ENCODE measurements at places on chromosomes 1 and 21.

DNA sequence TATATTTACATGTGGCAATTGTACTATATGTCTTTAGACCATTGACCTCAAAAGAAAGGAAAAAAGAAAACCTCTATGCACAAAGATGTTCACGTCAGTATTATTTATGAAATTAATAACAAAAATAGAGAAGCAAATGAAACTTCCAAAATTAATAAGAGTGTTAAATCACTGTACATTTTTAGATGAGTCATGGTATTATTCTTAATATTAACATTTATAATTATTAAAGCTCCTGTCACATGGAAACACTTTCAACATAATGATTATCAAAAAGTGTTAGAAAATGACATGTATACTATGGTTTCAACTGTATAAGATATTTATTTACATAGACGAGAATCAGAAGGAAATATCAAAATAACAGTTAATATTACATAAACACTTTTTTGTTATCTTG is 324.9 kb upstream of the RUNX1 start:
- no peak for DNase-seq

DNA sequence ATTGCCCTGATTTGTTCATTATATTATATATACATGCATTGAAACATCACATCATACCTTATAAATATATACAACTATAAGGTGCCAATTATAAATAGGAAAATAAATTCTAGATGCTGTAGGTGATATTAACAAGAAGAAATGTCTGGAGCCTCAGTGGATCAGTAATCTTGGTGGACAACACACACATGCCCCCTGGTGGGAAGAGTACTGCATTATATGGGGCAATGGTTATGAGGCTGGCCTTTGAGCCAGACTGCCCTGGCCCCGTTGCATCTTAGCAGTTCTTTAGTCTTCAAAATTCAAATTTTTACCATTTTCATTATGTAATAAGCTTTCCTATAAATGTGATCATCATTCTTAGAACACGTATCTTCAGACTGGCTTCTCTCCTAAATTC is 335.0 kb upstream of the GREM2 start:
- DNase-seq, result no peak

GRCh38 chr1:204530932-204531331 is 14.7 kb downstream of the MDM4 start:
- DNase-seq, result no peak

GRCh38 chr1:216075339-216075738 is 347.9 kb downstream of the USH2A start:
- DNase-seq, result no peak

DNA sequence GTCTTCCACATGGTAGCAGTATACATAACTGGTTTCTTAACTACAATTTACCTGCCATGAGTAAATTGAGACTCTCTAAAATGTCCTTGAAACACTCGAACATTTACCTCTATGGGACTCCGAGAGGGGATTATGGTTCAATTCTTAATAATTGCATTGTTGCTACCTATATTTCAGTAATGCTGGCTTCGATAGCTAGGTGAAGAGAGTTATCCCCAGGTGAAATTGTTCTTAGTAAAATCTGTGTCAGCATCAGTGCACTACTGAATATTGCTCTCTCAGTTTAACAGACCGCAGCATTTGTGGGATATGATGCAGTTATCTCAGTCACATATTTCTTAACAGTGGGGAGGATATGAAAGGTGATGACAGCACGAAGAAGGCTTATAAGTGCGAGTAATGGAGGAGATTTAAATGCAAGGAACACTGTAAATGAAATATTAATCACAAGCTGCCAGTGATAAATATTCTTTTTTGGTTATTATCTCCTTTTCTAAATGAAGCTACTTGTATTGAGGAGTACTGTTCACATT is 801.9 kb downstream of the BRINP3 start:
- DNase-seq, result no peak

DNA sequence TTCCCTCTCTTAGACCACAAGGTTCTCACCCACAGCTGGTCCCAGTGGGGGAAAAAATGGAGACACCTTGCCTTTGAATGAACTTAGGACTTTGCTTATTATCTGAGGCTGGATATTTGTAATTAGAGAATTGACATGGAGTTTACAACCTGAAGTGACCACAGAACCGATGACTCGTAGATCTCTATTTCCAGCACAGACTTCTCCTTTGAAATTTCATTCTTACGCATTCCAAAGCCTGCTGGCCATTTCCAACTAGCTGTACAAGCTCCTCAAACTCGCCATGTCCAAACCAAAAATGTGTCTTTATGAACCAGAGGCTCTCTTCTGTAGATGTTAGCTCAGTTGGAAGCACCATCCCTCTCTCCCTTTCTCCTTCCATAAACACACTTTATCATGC is 12.0 kb downstream of the RAB7B start:
- no peak for DNase-seq

GRCh38 chr1:108584428-108584856 is 24.5 kb downstream of the EEIG2 start:
- DNase-seq, result no peak

- DNase-seq, result no peak
Measured at GRCh38 chr1:6824665-6825368, 39.6 kb downstream of the CAMTA1 start.

DNA sequence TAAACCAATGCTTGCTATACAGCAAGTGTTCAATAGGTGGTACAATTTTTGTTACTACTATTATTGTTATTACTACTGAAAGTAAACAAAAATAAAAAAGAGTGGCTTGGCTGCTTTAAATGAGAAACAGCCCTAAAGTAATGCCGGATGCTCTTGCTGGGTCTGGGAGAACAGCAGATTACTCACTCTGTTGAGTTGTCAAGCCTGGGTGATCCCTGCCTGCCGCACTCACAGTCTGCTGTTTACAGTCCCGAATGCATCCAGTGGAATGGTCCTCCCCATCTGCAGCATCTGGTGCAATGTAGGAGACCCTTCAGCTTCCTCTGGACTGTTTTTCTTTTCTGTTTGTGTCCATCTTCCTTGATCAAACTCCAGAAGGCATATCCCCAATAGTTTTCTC is 102.7 kb upstream of the IVNS1ABP start:
- no peak for DNase-seq

GRCh38 chr1:59061876-59062275 is 235.0 kb upstream of the FGGY start:
- DNase-seq, result no peak

DNA sequence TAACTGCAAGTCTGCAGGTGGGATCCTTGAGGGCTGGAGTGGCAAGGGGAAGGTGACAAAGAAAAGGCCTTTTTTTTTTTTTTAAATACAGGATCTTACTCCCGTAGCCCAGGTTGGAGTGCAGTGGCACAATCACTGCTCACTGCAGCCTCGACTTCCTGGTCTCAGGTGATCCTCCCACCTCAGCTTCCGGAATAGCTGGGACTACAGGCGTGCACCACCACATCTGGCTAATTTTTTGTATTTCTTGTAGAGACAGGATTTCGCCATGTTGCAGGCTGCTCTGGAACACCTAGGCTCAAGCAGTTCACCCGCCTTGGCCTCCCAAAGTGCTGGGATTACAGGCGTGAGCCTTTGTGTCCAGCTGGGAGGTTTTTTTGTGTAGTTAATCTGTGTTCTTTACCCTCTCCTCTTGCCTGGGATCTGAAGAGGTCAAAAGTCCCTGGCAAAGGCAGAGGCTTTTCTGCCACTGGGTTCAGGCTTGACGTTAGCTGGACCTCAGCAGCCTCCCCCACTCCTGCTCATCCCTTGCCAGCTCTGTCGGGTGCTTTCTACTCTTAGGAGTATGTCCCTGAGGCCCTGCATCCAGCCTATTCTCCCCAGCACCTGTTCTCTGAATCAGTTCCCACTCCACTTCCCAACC is 5.2 kb downstream of the IL6R start:
- peak; percentile 12 for DNase-seq

GRCh38 chr1:228902781-228903433 is 167.6 kb downstream of the RHOU start:
- peak; percentile 91 for DNase-seq

DNA sequence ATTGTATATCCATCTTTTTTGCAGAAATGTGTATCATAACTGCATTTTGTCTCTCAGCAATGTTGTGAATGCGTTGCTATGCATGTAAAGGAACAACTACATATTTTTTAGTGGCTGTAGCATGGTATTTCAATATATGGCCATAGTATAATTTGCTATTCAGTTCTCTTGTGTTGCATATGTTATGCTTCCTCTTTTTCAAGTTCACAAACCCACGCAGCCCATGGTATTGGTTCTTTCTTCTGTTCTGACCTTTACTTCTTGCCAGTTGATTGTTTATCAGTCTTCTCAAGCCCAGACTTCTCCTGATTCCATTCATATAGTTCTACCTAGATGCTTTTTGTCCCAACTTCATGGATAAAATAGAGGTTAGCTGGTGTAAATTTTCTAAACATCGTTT is 6.1 kb downstream of the SLC22A15 start:
- DNase-seq, result no peak

- no peak for DNase-seq
Measured at GRCh38 chr1:164702216-164702615, 143.2 kb downstream of the PBX1 start.

GRCh38 chr21:42113926-42114409 is 42.9 kb downstream of the UMODL1 start:
- DNase-seq, result no peak

GRCh38 chr1:47616036-47616435 is 178.2 kb downstream of the FOXD2 start:
- DNase-seq, result no peak

DNA sequence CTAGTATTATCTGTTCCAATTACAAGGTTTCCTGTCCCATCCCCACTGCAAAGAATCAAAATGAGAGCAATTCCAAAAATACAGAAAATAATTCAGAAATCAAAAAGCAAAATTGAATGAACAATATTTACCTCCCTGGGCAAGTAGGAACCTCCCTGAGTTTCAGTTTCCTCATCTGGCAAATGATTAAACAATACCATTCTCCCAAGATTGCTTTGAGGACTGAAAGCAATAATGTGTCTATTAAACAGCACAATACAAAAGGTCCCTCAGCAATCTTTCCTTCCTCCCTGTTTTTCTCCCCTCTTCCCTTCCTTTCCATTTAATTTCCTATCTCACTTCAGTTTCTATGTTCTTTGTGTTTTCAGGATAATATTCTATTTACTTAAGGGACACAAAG is 171.0 kb downstream of the ZC3H11B start:
- no peak for DNase-seq

DNA sequence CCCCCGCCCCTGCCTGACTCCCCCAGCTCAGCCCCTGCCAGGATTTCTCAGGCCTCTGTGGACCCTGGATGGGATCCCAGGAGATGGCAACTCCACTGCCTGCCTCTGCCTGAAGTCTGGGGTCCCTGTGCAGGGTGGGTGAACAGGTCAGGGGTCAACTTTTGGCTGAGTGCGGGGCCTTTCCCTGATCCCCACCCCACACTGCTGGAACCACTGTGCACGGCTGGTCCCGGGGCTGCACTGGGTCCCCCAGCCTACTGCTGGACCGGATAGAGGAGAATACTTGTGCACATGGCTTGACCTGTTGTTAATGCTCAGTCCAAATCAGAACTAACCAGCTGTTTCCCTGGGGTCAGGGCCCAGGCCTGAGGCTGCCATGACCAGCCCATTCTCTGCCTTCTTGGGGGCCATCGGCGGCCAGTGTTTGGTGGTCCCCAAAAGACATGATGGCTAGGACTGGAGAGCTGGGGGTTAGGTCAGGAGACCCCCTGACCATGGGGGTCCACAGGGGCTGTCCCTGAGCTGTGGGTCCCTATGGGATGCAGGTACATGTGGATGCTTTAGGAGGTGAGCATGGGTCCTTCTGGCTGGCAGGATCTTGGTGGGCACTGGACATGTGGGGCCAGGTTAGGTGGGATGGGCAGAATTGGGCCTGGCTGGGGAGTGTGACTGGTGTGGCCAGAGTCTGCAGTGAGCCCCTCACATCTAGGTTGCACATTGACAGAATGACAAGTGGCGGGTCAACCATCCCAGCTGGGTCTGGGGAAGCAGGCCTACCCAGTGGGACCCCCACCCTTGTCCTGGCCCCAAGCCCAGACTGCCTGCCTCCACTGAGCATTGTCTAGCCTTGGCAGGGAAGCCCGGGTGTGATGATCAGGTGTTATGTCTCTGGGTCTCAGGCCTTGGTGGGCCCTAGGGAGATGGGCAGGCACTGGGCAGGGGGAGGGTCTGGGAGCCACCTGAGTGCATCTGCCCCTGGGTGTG is 19.0 kb upstream of the ZNF678 start:
- peak; percentile 41 for DNase-seq

DNA sequence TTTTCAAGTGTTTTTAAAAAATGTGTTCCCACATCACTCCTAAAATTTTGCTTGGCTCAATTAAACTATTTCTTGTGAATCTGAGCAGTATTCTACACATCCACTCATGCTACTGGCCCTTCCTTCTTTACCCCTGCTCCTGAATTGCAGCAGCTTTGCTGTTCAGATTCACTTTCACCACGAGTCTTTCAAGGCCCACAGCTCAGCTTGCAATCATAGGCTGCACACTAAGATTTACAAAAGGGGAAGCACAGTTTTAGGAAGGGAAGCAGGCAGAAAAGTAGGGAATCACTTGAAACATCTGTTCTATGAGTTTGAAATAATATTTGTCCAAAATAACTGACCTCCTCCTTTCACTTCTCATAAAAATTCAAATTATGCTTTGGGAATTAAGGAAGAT is 70.9 kb upstream of the EDEM3 start:
- no peak for DNase-seq

- DNase-seq, result no peak
Measured at GRCh38 chr21:45894450-45894825, 87.1 kb upstream of the COL6A1 start.

DNA sequence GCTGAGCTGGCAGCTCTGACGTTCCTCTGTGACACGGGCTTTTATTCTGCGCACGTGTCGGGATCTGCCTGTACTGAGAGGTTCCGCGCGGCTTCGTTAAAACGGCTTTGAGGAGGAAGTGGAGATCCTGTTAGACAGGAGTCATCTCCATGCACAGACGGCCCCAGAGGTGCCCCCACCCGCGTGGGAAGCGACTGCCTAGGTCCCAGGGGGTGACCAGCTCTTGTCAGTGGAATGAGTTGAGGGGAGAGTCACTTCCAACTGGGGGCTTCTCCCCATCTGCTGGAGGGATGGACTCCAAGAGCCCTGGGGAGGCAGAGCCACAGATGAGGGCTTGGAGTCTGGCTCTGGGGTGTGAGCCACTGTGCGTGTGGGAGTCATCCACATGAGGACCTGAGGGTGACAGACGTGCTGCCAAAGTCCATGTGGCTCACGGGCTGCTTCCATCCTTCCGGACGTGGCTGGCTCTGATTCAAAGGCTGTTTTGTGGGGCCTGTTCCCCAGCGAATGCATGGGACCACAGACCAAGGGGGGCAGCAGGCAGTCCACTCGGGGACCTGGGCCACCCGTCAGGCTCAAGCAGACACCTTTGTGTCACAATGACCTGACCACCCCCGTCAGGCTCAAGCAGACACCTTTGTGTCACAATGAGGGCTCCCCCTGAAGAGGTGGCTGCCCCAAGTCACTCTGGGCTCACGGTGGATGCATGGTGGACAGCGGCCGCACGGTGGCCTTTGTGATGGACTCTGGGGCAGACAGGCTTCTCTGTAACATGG is 26.8 kb downstream of the PTTG1IP start:
- no peak for DNase-seq

DNA sequence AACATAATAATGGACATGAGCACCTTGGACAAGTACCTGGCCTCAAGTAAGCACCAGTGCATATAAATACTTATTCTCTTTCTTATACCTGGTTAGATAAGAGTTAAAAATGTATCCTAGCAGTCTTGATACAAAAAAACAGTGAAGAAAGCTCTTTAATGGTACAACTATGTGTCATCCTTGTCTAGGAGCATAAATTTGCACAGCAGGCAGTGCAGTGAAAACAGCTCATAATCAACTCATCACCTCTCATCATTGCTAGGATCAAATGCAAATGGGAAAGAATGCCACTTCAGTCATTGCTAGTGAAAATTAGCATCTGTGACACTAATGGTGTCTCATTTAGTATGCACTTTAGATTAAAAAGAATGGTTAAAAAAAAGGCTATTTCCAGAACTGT is 7.6 kb downstream of the SAMSN1 start:
- DNase-seq, result no peak

Data from pancreas (tissue), 10 donors.